GM13976 (cell line): ENCODE measurements at places on chromosomes 2 and 18.

GRCh38 chr18:44693030-44693784, 12.5 kb downstream of the SETBP1 start:
- no peak for DNase-seq

DNA sequence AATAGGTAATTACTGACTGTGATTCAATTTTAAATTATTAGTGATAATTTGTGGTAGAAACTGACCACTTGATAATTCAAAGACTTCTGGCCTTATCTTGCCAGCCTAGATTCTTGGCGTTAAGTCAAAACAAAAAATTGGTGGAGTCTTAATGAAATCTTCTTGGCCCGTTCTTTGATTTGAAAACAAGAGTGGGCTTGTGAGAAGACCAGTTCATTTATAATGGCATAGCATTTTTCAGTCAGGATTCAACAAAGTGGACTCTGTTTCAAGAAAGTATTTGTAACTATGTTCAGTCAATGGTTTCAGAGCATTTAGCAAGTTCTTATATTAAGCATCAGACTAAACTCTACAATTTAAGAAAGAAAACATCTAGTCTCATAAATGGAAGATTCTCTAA, 26.0 kb downstream of the ITGA4 start:
- no peak for DNase-seq

- no peak for DNase-seq
Measured at GRCh38 chr2:29582062-29582461, 339.3 kb downstream of the ALK start.

DNA sequence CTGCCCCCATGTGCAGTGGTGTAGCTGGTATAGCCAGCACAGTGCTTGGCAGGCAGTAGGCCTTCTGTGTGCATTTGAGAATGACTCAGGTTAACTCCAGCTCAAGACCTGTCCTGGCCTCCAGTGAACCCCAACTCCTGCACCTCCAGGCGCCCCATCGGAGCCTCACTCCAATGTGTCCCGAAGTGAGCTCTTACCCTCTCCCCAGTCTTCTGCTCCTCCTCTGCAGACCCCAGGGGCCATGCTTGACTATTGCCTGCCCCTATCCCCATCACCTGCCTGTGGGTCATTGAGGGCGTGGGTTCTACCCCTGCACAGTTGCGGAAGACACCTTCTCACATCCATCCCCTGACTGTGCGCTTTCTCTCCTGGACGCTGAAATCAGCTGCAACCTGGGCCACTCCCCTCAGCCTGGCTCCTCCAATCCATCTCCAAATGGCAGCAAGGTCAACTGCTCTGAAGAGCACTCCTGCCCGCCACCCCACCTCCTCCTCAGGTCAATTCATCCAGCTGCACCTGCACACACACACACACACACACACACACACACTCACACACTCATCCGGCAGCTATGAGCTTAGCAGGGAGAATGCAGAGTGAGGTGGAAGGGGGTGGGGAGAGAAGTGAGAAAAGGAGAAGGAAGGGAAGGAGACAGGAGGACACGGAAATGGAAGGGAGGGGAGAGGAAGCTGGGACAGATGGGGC, 130.3 kb upstream of the GLI2 start:
- DNase-seq, result no peak

DNA sequence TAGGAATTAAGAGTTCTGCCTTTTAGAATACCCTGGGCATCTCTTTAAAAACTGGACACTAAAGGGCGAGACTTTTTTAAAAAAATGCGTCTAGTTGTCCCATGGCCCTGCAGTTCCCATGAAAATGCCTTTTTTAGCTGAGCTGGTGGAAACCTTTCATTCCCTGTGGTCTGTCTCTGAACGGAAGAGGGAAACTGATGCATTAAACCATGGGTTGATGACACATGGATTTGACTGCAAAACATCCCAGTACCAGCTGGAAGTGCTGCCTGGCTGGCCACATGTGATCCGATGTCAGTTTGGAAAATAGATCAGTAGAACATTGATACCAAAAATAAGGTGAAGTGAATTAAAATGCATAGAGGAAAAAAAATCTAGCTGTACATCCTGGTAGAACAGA, 129.2 kb downstream of the MYO1B start:
- no peak for DNase-seq

DNA sequence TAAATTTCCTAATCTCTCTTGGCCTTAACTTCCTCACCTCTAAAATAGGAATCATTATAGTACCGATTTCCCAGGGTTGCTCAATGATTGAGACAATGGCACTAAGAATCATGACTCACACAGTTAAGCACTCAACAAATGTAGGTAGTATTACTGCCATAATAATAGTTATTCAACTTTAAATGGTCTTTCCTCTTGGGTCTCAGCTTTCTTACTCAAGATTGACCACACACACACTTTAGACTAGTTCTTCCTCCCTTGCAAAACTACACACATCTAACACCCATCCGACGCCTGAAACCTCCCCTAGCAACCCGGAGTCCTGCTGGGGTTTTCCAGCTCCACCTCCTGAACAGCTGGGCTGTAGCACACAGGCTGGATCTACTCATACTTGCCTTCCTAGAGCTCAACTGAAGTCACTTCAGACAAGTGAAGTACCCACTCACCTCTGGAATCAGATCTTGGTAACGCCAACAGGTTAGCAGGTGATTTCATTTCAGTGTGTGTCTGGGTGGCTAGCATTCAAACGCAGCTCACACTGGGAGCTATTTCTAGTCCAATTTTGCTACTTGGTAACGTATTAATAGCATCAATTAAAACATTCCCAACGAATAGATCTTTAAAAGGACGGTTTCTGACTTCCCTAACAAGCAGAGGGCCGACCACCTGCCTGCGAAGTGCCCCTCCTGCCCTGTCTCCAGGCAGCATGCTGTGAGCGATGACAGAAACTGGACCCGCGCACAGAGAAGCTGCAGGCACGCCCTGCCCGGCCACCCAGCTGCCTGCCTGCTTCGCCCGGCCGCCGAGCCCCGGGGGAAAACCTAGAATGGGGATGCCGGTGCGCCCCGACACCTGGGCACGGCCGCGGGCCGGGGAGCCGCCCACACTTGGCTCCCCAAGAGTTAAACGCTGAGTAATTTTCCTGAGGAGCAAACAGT, 1.1 kb downstream of the UXS1 start:
- DNase-seq, result peak; percentile 71

GRCh38 chr2:146496248-146496647, 1348.6 kb upstream of the ACVR2A start:
- DNase-seq, result no peak

- no peak for DNase-seq
Measured at GRCh38 chr2:178485356-178485755, 5.1 kb downstream of the PLEKHA3 start.

DNA sequence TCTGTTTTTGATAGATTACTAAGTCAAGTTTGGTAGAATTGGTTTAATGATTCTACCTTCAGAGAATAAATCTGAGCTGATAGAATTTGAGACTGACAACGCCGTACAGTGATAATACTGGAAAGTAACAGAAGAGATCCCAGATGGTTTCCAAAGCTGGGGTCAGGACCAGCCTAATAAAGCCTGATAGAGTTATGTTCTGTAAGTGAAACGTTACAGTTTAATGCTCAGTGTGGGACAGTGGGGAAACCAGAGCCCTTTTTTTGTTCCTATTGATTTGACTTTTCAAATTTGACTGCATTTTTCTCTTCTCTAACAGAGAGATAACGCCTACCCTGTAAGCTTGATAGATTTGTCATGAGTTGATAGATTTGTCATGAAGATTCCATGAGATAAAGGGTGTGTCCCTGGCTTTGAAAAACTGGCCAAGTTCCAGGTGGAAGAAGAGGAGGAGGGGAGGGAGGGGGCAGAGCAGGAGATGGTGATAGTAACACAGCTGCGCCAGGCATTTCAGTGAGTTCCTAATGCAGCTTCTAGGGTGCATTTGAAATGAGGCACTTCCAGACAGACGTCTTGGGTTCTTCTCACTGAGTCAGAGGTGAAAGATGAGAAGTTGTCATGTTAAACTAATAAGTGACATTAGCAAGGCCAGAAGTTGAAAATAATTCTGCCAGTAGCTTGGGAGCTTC, 65.1 kb downstream of the CERS6 start:
- DNase-seq, result no peak

DNA sequence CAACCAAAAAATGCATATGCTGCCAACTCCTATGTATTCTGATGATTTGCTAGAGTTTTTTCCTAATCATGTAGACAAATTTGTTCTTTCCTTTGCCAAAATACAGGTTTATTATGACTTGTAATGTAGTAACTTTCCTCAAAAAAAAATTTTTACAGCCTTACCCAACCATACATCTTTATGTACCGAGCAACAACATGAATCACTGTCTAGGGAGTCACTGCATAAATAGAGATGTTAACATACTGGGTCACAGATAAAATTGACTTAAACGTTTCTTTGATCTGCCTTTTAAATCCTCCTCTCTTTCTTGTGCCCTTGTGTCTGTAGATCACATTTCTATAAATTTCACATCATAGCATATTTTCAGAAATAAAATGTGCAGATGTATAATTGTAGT, 143.6 kb downstream of the MBD2 start:
- DNase-seq, result no peak

DNA sequence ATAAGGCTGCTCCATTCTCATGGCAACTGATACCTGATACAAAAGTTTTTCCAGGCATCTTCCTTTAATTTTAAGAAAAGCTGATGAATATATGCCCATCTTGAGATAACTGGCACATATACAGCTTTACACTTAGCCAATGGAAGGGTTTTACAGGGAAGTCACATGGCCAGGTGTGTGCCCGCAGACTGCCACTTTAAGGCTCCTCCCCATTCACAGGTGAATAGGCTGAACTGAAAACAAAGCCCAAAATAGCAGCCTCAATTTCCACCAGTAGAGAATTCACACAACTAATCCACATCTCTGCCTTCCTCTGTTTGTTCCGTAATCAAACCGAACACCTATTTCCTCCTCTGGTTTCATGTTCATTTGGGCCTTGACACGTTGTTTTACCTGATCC, 9.8 kb upstream of the ME2 start:
- DNase-seq, result no peak

- DNase-seq, result no peak
Measured at GRCh38 chr2:75647771-75648170, 1.2 kb downstream of the MRPL19 start.

GRCh38 chr2:199495147-199495546, 37.4 kb upstream of the SATB2 start:
- DNase-seq, result no peak

- no peak for DNase-seq
Measured at GRCh38 chr2:32836933-32837332, 109.8 kb upstream of the LTBP1 start.

GRCh38 chr2:77228391-77228790, 293.8 kb downstream of the LRRTM4 start:
- no peak for DNase-seq

DNA sequence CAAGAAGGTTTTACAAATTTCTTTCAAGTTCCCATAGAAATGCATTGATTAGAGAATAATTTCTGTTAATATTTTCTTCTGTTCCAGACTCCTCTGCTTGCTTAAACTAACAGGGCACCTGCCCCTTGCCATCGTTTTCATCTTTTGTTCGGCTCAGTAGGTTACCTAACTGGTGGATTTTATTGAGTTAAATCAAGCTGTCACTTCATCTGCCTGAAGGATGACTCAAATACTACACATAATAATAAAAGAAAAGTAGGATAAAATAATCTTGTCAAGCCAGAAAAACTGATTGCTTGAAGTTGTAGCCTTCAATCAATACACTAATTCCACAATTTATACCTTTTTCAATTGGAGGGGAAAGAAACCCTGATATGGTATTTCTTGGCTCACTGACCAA, 234.0 kb downstream of the NR4A2 start:
- no peak for DNase-seq

DNA sequence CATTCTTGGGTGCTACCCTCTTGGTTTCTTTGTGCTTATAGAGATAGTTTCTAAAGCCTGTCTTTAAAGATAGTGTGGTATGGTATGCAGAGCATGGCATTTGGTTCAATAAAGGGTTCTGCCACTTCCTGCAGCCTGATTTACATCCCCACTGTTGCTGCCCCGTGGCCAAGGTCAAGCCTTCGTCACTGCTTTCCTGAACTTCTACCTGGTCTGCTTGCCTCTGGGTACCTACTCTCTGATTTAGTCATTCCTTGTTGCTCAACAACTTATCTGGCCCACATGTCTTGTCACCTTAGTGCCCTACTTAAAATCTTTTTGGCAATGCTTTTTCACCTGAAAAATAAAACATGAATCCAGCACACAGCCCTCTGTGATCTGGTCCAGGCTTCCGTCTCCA, 352.9 kb downstream of the LPIN1 start:
- no peak for DNase-seq

- no peak for DNase-seq
Measured at GRCh38 chr2:810397-810796, 133.2 kb upstream of the TMEM18 start.

GRCh38 chr2:203720915-203721672, 14.7 kb downstream of the CD28 start:
- DNase-seq, result no peak

GRCh38 chr18:53756610-53756972, 467.9 kb downstream of the MBD2 start:
- no peak for DNase-seq

GRCh38 chr18:54775686-54776085, 52.6 kb upstream of the RAB27B start:
- DNase-seq, result no peak

DNA sequence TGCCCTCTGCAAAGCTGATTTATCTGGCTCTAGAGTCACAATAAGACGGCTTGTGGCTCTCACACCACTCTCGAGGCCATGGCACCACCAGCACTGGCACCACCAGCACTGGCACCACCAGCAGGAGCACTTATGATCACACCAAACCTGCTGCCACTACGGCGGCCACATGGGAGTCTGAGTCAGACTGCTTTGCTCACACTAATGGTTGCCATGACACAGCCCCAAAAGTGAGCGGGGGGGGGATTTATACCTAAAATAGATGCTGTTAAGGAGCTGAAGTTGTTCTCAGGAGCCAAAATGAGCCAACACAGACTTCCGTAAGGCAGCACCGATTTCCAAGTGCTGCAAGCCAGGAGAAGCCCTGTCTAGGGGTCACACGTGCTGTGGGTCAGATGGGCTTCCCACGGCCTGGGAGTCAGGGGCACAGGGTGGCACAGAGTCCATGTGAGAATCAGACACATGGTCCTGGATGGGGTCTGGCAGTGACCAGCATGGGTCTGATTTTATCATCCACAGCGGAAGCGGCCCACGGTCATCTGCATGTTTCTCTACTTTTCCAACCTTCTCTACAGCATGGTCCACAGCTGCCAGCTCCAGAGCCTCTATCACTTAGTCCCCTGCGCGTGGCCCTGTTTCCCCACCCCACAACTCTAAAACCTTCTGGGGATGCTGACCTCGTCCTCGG, 16.7 kb downstream of the DNMT3A start:
- no peak for DNase-seq
